ENCODE measurements at places on chromosomes 11 and 22.

DNA sequence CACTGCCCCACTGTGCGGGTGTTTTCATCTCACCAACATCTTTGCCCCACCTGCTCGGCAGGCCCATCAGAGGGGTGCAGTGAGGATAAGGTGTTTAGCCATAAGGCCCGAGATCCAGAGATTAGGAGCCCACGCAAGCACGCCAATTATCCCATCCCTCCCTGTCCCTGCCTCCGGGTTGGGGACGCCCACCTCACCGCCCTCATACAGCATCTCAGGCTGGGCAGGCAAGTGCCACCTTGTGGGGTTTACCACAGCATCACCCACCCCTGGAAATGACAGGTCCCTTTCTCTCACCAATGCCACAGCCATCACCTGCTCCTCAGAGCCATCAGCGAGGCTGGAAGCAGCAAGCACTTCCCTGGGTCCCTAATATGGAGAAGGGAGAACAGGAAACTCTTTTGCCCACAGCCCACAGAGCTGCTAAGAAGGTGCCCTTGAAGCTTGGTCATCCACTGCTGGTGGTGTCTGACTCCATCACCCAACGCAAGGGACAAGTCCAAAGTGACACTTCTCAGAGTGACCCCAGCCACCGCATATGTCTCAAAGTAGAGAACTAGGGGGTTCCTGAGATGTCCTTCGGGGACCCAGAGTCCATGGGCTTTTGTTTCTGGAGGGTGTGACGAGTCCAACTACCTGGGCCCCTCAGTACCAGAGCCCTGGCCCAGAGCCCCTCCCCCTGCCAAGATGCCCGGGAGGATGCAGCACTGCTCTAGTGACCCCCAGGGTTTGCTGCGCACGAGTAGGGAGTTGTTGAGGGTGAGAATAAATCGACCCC lies 15.8 kb downstream of the VPS37C start:
- no peak for DNase-seq

DNA sequence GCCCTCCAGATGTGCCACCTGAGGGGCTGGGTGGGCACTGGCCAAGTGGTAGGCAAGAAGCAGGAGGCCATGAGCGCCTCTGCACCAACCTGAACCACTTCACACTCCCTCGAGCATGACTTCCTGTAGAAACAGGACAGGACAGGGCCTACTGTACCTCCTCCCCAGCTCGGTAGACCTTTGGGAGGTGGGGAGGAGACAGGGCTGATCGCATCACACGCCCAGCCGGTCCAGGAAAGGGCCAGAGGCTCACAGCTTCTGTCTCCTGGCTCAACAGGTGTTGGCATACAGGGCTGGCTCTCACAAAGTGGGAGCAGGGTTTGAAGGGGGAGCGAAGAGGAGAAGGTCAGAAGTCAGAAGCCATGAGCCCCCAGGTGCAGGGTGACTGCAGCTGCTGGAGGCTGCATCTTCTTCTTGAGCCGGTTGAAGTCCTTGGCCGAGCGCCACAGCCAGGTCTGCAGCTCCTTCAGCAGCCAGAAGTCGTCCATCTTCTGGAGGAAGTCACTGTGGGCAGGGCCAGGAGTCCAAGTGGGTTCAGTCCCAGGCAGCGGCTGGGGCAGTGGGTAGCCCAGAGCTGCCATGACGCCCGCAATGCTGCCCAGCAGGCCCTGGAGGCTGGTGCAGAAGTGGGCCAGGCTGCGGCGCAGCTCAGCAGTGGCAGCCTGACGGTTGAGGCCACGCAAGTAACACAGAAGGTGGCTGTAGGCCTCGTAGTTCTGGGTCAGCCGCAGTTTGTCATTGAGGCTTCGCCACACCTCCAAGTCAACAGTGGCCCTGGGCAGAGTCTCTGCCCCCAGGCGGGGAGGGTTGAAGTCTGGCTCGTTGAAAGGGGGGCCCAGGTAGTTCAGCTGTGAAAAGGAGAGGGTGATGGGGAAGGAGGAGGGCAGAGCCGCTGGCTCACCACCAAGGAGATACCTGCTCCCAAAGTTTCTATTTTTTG lies 8.3 kb downstream of the CLCF1 start:
- no peak for DNase-seq

DNA sequence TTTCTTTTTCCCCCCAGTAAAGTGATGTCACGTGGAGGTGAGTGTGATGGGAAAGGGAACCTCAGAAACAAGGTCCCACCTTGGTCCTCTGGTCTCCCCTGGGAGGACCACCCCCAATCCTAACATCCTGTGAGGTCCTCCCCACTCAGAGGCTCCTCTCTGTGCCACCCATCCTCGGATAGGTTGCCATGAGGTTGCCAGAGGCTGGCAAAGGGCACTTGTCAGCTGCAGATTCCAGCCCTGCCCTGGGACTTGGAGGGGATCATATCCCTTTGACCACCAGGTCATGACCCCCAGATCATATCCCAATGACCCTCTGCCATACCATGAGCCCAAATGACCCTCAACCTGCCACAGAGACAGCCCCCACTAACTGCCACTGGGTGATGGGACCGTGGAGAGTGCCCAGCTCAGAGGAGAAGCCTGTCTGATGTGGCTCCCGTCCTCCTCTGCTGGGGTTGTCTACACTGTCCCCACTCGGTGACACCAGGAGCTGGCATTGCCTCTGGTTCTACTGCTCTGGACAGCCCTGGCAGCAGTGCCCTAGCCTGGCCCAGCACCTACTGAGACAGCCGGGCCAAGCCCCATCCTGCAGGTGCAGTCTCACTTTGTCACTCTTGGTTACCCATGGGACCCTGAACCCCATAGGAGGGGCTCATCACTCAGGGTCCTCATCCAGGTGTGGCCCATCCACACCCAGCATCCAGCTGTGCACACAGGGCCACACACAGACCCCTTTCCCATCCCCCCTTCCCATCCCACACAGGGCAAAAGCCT lies 90.2 kb upstream of the KCNQ1OT1 start:
- no peak for DNase-seq

DNA sequence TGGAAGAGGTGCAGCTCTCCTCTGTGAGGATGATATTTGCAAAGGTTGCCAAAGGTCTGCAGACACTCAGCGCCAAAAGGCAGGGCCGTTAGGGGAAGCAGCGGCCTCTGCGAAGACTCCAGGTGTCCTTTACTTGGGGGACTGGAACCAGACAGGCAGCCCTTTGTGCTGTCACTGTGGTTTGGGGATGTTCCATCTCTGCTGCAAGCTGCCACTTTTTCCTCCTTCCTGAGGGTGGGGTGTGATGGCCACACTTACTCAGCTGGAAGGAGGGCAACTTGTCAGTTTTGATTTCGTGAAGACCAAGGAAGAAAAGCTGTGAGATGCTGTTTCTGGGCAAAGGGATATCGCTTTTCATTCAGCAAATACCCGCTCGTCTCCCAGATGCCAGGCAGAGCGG lies 96.5 kb upstream of the PRR5 start:
- DNase-seq, result no peak

DNA sequence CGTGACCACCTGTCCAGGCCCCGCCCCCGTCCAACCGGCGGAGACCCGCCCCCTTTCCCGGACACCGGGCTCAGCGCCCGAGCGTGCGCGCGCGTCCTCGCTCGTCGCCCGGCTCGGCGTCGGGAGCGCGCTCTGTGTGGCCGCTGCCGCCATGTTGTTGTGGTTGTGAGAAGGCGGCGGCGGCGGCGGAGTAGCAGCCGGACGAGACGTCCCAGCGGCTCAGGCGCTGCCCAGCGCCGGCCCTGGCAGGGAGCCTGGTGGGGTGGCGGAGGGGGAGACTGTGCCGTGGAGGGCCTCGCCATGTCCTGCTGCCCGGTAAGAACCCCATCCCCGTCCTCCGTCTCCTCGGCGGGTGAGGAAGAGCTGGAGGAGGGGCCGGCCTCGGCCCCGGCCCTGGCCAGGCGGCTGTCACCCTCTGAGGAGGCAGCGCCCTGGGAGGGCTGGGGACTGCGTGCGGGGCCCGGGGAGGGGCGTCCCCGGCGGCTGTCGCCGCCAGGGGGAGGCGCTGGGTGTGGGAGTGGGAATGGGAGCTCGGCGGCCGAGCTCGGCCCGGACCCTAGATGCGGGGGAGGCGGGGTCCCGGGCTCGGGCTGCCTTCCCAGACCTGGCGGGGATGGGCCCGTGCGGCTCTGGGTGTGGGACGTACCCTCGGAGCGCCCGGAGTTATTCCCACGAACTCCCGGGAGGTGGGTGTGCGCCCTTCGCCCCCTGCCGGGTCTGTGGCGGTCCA lies at the start of gene MTMR3:
Gene MTMR3 (plus strand): TSS at position 130 of the 730 bp plus-strand sequence. CDS start 87,886 bp downstream, outside the sequence.
- DNase-seq, result peak; percentile 83
